Activated CD4-positive, alpha-beta T cell treated with anti-CD3 and anti-CD28 coated beads, Interleukin-2, amount 10 ng/mL, durations not matched to agents 24 days and 14 days (primary cell): ENCODE measurements at places on chromosomes 16 and 17.

- no peak for DNase-seq
Measured at GRCh38 chr17:55175788-55176427, 88.9 kb upstream of the HLF start.

DNA sequence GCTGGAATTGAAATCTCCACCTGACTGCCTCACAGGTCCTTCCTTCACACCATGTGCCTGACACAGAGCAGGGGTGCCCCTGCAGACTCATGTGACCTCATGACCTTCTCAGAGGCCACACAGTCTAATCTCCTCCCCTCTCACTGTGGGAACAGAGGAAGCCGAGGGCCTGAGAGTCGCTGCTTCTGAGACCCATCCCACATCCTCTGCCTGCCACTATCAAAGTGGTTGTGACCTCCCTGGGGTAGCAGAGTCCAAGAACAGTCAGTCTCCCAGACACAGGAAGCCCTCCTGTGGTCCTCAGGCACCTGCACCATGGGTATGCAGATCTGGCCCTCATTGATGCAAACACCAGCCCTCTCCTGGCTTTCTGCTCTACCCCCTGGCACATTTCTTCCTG is 78.5 kb downstream of the RAB11FIP4 start:
- DNase-seq: no peak

DNA sequence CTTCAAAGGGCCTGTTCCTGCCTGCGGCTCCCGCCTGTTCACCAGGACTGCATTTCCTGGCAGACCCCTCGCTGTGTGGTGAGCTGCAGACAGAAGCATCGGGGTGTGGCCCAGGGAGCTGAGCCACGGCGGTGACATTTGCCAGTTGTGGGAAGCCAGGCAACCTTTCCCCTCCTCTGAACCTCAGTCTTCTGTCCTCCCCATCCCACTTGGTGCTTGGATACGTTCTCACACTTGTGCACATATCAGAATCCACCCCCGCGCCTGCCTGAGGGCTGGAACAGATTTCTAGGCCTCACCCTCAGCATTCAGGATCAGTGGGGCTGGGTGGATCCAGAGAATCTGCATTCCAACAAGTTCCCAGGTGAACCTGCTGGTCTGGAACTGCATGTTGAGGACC is 63.5 kb downstream of the CRISPLD2 start:
- DNase-seq: no peak

DNA sequence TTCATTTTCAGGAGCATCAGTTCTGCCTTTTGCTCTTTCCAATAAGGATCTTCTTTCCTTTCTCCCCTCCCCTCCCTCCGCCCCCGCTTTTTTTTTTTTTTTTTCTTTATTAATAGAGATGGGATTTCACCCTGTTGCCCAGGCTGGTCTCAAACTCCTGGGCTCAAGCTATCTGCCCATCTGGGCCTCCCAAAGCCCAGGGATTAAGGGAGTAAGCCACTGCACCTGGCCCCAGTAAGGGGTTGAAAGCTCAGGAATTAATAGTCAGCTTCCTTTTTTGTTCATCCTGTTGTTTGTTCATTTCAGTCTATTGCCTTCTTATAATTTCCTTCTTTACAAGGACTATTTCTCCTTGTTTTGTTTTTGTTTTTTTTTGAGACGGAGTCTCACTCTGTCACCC is 7.9 kb upstream of the C17orf58 start:
- DNase-seq: no peak

DNA sequence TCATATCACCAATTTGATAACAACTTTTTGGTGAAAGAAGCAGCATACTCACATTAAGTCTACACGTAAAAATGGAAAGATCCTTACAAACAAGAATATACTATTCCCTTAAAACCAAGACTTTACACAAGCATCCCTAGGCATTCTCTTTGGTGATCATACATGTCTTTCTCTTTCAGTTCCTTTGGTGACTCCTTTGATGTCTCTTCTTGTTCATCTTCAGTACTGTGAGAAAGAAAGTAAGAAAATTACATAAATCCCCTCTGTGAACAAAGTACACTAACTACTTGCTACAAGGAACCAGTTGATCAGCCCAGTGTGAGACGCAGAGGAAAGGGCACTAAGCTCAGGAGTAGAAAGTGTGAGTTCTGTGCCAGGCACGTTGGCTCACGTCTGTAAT is 59.6 kb upstream of the MTMR4 start:
- DNase-seq: no peak

GRCh38 chr16:81554979-81555378 is 110.4 kb downstream of the CMIP start:
- no peak for DNase-seq

GRCh38 chr16:24734382-24734781 is 4.9 kb downstream of the TNRC6A start:
- DNase-seq: no peak

- DNase-seq: no peak
Measured at GRCh38 chr16:79897453-79898146, 297.1 kb upstream of the MAF start.

- peak; percentile 98 for DNase-seq
Measured at GRCh38 chr17:76737676-76738467, at the start of gene MFSD11. Gene MFSD11, plus strand, starts transcription at chr17:76738119. Its CDS starts 234 bp downstream, at chr17:76738353.

DNA sequence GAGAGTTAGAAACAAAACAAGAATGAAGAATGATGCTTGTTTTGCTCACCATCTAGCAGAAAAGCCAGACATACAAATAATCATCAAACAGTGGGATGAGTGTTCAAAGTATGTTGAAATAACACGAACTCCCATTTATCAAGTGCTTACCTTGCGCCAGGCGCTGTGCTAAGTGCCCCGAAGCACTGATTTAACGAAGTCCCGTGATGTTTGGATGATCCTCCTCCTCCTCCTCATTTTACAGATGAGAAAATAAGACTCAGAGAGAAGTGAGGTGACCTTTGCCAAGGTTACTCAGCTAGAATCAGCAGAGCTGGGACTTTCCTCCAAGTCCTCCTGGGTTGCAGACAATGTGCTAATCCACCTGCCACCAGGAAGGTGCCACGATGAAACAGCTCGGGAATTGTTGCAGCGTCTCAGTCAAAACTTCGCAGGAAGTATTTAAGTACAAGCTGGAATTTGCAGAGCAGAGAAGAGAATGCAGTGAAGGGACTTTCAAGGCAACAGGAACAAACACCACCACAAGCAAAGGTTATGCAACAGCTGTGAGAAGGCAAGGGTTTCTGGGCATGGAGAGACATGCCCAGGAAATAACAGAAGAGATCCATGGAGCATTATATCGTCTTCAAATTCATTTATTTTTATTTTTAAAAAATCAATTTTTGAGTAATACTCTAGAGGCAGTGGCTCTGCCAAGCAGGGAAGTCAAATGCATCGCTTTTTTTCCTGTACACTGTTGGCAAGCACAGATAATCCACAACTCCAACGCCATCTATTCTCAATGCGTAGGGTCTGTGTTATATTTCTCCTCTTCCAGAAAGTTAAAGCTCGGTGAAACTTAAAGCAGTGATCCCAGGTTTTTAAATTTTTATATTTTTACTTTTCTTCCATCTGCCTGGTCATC is 11.1 kb downstream of the PRCD start:
- DNase-seq: no peak
